ENCODE measurements at places on chromosomes 1 and 21.

DNA sequence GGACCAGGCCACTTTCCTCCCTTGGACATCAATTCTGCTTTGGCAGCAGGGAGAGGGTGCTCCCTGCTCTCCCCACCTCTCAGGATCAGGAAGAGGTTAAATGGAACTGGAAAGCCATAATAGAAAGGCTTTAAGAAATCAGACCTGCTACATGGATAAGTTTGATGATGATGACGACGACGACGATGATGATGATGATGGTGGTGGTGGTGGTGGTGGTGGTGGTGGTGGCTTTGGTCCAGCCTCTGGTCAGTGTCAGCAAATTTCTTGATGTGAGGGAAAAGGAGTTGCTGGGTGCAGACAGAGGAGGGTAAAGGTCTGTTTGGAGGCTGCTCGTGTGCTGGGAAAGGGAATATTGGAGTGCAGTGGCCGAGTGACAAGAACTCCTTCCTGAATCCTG lies 36.8 kb downstream of the VWA5B1 start:
- no peak for DNase-seq

DNA sequence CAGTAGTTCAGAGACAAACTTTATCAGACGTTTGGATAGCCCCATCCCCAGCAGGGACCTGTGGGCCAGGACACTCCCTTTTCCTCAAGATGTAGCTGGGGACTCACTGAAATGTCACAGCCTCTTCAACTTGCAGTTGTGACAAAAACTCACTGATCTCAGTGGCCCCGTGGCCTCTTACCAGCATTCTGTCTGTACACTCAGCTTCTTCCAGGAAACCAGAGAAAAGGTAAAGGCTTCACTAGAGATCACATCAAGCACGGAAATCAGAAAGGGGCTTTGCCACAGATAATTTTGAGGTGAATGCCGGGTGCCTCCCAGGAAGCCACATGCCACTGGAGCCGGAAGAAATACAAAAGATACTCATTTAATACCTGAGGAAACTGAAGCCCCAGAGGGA lies 122.2 kb downstream of the CCDC185 start:
- no peak for DNase-seq

GRCh38 chr1:55010887-55011217 lies 12.1 kb downstream of the BSND start:
- peak; percentile 53 for DNase-seq

DNA sequence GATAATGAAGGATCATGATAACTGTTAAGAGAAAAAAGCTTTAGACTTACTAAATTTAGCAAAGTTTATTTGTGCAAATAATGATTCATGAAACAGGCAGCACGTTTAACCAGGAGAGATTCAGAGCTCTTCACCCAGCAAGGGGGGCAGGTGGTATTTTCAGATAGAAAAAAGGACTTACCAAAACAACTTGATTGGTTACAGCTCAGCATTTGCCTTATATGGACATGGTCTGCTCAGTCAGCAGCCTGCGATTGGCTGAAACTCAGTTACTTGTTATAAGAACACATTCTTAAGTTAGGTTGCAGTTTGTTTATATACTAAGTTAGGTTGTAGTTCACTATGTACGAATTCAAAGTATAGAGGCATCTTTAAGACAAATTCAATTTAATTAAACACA lies 165.6 kb downstream of the DUSP10 start:
- DNase-seq, result no peak

- DNase-seq, result no peak
These were observed 70.6 kb upstream of the GCLM start for GRCh38 chr1:93979718-93980319.

DNA sequence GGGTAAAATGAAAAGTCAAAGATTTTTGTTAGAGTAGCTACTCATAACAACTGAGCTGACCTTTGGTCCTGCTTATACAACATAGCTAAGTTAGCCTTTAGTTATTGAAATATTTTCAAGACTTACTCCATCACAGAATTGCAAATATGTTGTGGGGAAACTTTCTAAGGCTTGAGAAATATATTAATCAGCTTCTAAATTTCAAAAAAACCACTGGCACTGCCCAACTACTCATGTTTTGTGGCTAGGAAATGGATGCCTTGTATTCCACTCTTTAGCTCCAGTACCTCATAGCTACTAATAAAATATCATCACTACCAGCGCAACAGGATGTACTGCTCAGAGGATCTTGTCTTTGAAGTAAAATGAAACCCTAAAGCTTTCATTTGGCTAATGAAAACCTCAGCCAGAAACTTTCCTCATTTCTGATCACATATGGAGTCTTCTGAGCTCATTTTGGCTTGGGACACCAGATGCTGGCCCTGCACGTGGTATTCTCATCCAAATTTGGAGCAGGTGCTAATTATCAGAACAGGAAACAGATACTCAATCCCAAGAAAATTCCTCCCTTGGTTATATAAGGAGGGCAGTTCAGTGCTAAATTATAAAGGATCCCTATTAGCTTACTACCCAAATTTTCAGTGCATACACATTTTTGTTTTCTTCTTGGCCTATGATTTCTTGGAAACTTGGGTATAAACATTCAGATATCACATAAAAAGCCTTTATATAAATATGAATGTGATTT lies 690.7 kb downstream of the ADGRL2 start:
- no peak for DNase-seq

GRCh38 chr1:53307037-53307436 lies 20.8 kb downstream of the LRP8 start:
- DNase-seq, result no peak

DNA sequence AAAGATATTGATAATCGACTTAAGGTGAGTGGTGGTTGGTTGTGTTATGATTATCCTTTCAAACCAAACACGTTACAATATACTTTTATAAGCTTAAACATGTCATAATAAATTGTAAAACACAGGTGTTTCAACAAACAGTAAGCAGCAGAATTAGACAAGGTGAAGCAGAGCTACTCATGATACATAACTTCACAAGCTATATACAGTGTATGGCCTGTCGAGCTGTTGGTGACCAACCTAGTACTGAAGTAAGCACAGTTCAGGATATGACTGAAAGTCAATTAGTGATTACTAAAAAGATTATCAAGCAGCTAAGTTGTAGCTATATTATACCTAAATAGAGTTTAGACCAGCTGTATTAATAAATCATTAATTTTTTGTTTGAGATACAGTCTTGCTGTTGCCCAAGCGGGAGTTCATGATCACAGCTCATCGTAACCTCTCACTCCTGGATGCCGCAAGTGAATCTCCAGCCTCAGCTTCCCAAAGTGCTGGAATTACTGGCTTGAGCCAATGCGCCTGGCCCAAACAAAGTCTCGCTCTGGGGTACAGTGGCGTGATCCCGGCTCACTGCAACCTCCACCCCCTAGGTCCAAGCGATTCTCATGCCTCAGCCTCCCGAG lies 148.1 kb downstream of the EIF4G3 start:
- DNase-seq, result no peak

DNA sequence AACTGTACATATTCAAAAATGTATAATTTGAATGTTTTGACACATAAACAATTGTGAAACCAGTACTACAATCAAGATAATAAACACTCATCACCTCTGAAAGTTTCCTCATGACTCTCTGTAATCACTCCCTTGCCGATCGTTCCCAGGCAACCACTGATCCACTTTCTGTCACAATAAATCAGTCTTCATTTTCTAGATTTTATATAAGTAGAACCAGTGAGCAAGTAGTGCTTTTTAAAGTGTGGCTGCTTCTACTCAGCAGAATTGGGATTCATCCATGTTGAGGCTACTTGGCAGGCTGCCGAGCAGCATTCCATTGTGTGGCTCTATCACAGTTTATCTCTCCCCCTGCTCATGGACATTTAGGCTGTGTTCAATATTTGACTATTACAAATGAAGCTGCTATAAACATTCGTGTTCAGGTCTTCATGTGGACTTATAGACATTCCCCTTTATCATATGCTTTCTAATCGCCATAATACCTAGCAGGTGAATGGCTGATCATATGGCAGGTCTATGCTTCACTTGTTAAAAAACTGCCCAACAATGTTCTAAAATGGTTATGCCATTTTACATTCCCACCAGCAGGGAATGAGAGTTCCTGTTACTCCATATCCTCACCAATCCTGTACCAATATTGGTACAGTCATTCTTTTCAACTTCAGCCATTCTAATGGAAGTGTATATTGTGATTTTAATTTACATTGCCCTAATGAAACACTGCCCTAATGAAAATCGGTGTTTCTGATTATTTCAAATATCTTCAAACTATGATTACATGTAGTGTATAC lies 20.5 kb downstream of the TEX38 start:
- no peak for DNase-seq

DNA sequence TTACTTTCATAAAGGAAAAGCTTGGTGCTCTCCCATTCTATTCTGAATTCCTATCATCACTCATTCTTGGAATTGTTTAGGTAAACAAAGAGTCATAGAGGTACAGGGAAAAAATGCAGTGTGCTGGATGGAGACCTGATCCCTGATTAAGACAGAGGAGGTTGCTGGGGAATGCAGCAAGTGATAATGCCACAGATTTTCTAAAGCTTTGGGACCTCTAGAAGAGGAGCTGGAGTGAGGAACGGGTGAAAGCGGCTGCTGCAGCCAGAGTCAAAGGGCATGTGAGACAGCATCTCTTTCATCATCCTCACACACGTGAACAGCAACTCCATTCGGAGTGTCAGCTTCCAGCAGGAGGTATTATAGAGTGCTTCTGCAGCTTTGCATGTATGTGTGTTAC lies 54.9 kb upstream of the DIPK1A start:
- no peak for DNase-seq

- DNase-seq, result no peak
These were observed 104.0 kb downstream of the EIF4G3 start for GRCh38 chr1:21072721-21073120.

DNA sequence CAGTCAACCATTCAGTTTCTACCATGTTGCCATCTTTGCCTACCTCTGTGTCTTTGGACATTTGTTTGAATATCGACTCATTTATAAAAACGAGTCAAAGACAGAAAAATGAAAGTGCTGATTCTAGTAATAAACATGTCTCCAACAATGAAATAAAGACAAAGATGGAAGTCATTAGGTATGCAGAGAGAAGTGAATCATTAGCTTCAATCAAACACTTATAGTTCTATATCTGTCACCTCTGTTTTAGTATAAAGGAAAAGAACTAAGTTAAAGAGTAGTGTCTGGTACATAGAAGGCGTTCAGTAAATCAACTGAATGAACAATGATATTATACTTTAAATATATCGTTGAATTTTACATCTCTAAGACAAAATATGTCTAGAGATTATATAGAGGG lies 1.7 kb upstream of the TSPAN2 start:
- no peak for DNase-seq

DNA sequence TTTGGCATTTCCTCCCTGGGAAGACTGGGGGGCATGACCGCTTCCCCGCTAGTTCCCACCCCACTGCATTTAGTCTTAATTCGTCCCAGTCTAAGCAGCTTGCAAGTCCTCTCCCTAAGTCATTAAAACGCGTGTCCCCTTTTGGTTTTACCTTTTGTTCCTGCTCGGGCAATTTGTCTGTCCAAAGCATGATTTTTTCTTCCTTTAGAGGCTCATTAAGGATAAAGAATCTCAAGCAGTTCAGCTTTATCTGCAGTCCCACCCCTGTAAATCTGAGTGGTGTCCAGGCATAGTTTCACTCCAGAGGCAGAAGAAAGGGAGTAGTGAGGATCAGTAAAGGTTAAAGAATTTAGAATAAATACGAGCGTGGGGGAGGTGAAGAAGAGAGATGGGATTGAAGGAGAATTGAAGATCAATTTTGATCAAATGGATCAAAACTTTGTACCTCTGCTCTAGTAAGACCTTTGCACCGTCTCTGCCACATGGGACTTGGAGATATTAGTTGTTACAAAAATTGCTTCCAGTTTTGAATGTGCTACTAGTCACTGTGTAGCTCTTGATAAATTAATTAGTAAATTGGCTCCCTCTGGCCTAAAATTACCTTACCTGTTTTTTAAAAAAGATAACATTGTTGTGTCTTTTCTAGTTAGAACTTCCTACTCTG lies 989 bp upstream of the ETV3 start:
- DNase-seq, result no peak

DNA sequence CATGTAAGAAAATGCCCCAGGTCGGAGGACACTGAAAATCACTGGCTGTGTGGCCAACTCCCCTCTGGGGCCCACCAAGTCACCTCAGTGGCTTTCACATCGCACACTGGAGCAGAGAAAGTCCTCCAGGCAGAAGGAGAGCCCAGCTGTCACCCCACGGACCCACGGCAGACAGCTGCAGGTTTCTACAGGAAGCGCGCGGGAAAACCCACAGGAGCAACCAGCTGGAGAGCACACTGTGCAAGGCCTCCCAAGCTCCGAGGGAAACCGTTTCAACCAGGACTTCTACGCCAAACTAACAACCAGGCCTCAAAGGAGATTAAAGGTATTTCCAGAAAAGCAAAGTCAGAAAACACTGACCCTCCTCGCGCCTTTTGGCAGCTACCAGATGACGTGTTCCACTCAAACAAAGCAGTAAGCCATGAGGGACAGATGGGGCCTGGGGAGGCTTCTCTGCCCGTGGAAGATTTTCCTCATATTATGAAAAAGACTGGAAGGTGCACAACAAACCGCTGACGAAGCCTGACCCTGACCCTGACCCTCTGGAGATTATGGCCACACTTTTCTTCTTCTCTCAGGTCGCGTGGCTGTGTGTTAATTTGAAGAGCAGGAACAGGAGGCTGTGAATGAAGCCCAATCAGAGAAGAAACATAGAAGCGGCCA lies 21.0 kb downstream of the WDR4 start:
- no peak for DNase-seq

GRCh38 chr1:237166593-237167101 lies 124.7 kb downstream of the RYR2 start:
- DNase-seq, result no peak

DNA sequence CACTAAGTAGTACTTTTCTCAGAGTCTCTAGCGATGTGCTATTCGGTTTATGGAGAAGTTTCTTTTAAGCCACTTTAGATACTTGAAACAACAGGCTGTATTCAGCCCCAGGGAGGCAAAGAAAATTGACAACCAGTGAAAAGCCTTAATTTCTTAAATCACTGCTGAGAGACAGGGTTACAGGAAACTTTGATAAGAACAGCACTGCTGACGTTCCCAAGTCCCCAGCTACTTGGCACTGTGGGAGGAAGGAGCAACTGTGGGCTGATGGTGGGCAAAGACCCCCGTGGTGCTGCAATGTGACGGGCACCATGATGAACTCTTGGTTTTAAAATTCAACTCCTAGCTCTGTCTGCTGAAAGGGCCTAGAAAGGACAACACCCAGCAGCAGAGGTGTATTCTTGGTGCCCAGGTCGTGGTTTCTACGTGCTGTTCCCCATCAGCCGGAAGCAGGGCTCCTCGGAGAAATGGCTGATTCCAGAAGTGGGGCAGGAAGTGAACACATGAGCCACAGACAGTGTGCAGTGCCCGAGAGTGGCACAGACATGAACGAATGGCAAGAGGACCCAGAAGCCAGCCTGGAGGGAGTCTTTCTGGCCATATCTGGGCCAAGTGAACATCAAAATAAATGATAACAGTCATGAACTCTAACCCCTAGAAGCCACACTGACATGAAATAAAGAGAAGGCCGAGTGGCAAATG lies 5.3 kb downstream of the PTTG1IP start:
- DNase-seq, result no peak

DNA sequence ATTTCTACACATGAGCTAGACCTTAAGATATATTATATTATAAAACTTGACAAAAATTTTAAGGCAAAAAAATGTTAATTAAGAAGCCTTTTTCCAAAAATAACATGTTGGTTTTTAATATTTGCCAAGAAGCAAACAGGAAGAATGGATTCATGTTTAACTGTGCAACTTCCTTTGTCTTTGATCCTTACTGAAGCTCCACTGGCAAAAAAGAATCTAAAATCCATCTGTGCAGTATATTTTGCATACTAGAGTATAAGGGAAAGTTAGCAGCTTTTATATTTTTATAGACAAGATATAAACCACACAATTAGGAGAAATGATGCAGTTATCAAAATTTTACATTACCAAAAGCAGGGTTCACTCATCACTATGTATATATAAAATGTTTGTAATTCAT lies 76.9 kb upstream of the RGS18 start:
- no peak for DNase-seq

All from H9 (cell line).